ENCODE measurements at places on chromosomes 12 and 14.

GRCh38 chr14:86057018-86057667 is 527.2 kb downstream of the FLRT2 start:
- DNase-seq = no peak

GRCh38 chr14:38412654-38413053 is 156.8 kb upstream of the CLEC14A start:
- DNase-seq = no peak

DNA sequence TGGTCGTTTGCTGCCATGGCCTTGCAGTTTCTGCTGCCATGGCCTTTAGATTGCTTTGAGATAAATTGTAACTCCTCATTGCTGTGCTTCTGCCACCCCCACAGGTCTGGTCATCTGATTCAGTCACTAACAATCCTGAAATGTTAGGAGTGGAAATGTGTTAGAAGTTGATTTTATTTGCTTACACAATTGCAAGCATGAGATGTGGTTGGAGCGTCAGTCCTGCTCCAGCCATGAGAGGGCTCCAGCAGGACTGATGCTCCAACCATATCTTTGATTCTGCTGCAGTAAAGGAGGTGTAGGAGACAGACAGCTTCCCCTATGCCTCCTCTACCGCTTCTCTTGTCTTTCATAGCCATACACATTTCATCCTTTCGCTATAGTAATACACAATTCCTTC is 226.8 kb upstream of the RGS6 start:
- DNase-seq = no peak

DNA sequence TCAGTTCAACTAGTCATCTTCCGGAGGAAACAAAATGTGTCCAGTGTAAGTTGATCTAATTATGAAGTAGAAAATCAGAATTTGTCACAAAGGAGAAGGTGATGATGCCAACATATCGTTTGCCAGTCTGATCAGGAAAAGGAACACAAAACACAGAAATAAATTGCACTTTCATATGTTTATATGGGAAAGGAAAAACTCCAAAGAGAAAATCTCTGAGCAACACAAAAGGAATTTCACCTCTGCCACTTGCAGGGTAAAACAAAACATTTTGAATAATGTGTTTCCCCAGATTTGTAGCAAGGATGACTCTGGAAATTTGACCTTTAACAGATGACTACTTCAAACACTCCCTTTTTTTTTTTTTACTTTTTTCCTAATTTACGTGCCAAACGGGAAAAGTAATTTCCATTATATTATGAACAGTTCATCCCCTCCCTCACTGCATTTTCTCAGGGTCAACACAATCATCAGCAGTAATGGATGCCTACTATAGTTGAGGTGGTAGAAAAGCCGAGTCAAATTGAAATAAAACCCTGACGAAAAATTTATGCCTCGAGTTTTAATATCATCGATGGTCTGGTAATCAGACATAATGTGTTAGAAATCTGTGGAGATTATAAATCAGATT is 25.6 kb downstream of the MGAT4C start:
- DNase-seq = no peak

GRCh38 chr14:33700052-33700451 is 250.8 kb downstream of the EGLN3 start:
- DNase-seq = no peak

- no peak for DNase-seq
Measured at GRCh38 chr12:106634206-106634605, 51.4 kb downstream of the RFX4 start.

DNA sequence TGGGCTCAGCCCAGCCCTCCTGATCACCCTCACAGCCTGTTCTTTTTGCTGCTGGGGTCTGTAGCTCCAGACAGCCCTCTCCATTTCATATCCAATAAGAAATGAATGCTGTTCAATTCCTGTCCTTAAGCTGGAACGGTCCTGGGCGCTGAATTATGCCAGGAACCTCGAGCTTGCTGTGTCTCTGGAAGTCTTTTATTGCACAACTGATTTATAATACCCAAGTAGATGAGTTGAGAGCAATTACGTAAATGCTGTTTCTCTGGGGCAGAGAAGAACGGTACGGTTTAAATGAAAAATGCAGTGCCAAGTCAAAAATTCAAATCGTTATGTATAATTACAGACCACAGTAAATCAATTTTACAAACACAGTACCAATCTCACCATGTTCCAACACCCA is 161.0 kb downstream of the SAMD4A start:
- no peak for DNase-seq

DNA sequence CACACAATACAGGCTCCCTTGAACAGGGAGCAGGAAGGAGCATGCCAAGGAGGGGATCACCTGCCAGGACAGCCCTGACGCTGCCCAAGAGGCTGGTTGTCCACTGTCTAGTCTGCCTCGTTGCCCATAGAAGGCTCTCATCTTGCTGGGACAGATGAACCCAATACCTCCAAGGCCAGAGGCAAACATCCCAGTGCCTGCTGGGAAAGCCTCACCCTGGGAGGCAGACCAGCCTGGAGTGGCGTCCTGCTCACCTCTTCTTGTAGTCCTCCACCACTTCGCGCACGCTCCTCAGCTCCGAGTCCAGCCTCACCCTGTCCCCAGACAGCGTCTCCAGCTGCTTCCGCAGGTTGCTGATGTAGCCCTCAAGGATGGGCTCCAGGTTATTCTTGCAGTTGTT is 2.4 kb downstream of the KRT73 start:
- DNase-seq = no peak

DNA sequence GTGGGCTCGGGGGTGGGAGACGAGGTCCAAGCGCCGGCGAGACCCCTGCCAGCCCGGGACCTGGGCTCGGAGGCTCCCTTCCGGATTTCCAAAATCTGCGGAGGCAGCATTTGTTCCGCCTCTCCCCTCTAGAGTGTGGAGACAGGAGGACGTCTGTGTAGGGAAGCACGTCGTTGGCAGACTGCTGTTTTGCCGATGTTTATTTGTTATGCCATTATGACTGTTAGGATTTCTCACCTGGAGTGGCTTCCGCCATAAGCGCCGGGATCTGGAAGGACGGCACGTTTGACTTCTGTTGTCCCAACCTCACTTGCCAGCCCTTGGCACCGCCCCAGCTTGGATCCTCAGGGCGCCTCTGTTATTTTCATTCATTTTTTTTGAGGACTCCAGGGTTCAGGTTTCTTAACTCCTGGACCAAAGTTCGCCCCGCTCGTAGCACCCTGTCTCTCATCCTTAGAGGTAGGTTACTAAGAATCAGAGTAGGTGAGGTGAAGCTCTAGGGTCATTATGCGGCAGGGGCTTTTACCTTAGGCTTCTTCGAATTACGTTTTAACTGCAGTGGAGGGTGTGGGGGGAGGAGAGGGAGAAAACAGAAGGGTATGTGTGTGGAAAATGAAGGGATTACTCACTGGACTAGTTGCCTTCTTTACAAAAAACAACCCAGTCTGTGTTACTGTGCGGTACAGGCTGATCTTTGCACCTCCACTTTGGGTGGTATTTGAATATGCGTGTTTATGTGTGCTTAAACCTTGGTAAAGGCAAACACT is 547 bp upstream of the PYGL start:
- peak; percentile 79 for DNase-seq

DNA sequence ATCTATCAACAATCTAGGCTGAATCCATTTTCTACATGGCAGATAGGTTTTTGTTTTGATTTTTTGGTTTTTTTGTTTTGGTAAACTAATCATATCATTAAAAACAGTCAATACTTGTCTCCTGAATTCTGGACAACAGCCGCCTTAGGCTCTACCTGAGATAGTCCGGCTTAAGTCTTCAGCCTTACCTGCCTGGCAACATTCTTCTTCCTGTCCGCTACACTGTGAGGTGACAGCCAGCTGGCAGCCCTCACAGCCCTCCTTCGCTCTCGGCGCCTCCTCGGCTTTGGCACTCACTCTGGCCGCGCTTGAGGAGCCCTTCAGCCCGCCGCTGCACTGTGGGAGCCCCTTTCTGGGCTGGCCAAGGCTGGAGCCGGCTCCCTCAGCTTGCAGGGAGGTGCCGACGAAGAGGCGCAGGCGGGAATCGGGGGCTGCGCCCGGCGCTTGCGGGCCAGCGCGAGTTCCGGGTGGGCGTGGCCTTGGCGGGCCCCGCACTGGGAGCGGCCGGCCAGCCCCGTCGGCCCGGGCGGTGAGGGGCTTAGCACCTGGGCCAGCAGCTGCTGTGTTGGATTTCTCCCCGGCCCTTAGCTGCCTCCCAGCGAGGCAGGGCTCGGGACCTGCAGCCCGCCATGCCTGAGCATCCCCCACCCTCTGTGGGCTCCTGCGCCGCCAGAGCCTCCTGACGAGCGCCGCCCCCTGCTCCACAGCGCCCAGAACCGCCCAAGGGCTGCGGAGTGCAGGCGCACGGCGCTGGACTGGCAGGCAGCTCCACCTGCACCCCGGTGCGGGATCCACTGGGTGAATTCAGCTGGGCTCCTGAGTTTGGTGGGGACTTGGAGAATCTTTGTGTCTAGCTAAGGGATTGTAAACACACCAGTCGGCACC is 49.0 kb downstream of the MDGA2 start:
- no peak for DNase-seq

DNA sequence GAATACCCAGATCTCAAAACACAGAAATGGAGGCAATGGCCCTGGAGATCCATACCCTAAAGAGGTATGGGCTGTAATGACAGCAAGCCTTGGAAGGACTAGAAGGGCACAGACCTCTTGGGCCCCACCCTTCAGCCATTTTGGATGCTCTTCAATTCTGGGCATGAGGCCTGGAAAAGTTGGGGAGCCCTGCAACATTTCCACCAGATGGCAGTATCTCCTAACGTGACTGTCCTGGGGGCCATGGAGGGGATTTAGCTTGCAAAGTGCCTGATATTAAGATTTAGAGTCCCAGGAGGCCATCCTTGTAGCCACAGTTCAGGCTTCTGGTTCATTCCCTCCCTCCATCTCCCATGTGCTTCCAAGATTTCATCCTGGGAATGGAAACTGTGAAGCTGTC is 30.2 kb downstream of the KCNA5 start:
- no peak for DNase-seq

DNA sequence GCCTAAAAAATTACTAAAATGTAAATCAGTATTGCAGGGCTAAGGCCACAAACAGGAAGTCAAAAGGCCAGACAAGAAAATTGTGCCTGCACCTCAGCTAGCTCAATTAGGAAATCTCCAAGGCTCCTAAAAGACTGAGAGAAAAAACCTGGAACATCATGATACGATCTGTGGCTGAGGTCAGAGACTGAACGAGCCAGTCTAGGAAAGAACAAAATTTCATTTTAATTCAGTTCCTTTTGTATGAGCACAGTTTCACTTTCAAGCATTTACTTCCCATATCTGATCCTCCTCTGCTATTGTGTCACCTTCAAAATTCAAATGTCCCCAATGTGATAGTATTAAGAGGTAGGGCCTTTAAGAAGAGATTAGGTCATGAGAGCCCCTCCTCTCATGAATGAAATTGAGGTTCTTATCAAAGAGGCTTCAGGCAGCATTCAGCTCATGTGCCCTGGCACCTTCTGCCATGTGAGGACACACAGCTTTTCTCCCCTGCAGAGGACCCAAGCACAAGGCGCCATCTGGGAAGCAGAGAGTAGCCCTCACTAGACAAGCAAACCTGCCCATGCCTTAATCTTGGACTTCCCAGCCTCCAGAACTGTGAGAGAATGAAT is 14.8 kb downstream of the PRKAB1 start:
- DNase-seq = no peak

- no peak for DNase-seq
Measured at GRCh38 chr12:98998697-98999299, 353.7 kb downstream of the APAF1 start.

GRCh38 chr14:55441286-55441685 is 870 bp upstream of the TBPL2 start:
- no peak for DNase-seq

GRCh38 chr14:23793532-23793931 is 157.4 kb downstream of the DHRS2 start:
- DNase-seq = no peak

DNA sequence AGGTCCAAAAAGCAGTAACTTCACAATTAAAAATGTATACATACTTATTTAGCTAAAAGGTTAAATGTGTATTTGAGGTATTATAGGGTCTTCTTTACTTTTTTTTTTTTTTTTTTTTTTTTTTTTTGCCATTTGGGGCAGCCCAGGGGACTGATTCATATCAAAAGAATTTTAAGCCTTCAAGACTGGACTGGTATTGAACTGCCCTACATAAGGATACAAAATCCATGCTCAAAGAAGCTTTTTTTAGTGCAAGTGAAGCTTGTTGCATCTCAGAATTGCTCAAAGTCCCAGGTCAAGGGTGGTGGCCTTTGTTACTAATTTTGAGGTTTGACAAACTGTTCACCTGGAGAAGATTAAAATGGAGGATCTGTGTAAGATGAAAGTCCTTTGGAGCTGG is 124.0 kb downstream of the APAF1 start:
- DNase-seq = no peak

GRCh38 chr12:48237162-48237561 is 34.1 kb upstream of the OR10AD1 start:
- DNase-seq = no peak

- DNase-seq = peak; percentile 75
Measured at GRCh38 chr14:68624541-68625220, 168.2 kb downstream of the ZFP36L1 start.

DNA sequence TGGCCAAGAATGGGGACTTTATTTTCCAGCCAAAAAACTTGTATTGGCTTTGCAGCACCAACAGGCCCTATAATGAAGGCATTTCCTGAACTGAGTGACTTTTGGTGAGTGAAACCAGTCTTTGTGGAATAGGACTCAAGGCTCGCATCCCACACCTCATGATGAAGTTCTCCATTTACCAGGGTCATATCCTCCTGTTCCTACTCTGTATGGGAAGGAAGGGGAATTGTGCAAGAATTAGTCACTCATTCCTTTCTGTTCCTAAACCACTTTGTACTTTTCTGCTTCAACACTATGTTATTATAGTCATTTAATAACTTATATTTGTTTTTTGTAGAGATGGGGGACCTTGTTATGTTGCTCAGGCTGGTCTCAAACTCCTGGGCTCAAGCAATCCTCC is 2.3 kb upstream of the SPATS2 start:
- no peak for DNase-seq

GRCh38 chr14:63563370-63564026 is 20.3 kb upstream of the PPP2R5E start:
- no peak for DNase-seq

DNA sequence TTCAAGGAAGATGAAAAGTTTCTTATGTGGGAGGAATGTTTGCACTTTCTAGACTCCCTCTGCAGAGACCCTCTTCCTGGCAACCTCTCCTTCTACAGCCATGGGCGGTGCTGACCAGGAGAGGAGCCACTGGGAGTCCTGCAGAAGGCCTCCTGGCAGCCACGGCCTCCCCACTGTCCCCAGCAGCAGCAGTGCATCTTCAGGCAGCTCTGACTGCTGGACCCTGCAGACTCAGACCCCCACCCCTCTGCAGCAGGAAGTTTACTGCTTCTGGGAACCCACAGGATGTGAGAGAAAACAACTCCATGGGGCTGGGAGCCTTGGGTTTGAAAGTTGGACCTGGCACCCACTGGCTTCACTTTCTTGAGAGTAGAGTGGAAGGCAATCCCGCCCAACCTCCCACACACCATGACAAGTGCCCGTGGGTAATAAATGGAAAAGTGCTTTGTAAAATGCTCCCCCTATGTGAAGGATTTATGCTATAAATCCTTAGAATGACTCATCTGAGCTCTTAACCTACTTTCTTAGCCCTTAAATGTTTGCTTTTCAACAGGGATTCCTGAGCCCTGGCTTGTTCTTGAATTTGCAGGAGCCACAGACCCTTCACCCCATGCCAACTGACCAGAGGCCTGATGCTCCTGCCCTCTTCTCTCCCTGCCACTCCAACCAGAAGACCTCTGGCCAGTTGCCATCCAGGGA is 37.5 kb upstream of the DDX11 start:
- DNase-seq = no peak

All from upper lobe of right lung (tissue), 1 donor.